ENCODE measurements at places on chromosomes 2 and 18.

- DNase-seq = no peak
Measured at GRCh38 chr2:16227811-16228462, 287.6 kb downstream of the MYCN start.

GRCh38 chr2:154402213-154402612, 296.3 kb upstream of the KCNJ3 start:
- DNase-seq = no peak

DNA sequence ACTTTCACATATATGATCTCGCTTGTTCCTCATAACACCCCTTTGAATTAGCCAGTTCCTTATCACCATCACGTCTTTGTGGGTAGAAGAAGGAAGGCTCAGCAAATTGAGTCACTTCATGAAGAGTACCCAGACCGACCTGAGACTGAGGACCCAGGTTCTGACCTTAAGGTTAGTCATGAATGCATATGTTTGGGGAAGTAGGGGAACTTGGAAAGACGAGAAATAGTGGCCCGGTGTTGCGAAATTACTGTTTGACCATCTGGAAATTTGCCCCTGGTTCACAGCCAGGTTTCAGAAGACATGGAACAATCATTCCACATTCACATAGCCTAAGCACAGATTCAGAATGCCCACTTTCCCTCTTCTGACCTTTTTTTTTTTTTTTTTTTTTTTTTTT, 59.8 kb downstream of the MEIS1 start:
- no peak for DNase-seq

DNA sequence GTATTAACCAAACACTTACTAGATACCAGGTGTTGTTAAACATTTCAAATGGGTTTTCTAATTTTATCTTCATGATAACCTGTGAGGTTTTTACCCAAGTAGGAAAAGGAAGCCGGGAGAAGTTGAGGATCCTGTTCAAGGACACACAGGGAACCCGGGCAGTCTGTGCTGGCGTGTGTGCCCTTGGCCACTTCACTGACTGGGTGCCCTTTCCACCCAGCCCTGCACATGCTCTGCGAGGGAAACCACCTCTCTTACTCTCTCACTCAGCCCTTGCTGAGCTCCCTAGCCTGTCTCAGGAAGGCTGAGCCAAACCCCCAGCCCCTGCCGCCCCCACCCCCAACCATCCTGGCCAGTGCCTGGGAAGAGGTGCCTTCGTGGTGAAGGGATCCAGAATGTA, 51.8 kb downstream of the TEX44 start:
- no peak for DNase-seq

GRCh38 chr2:11236335-11236734, 81.1 kb downstream of the SLC66A3 start:
- no peak for DNase-seq

DNA sequence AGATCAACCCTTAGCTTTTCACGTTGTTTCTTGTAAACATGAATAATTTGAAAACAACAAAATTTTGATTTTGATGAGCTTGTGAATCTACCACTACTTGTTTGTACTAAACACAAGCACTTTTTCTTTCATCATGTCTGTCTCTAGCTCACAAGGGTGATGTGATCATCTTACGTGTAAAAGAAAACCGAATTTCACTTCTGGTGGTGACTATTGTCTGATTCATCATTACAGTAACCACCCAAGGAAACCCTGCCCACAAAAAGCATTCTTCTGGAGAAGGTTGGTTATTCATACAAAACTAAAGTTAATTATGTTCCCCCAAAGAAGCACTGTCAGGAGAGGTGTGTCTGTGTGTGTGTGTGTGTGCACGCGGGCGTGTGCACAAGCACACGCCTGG, 285.4 kb downstream of the ZNF516 start:
- DNase-seq = no peak

- DNase-seq = no peak
Measured at GRCh38 chr18:74901362-74902146, 303.9 kb downstream of the ZNF407 start.

GRCh38 chr18:6120820-6121279, 225.5 kb upstream of the TMEM200C start:
- DNase-seq = no peak

DNA sequence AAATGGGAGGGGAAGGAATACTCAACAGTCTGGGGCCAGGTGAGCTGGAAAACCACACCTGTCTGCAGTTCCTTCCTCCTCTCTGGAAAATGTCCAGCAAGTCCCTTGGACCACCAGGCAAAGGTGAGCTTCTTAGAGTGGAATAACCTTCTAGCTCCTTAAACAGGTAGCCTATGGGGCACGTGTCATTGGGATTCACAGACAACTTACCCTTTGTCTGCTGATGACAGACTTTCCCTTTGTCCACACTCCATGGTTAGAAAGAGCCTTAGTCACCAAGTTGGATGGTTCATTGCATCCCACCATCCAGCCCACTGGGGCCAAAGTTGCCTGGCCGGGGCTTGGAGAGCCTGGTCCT, 98.0 kb upstream of the ITGA6 start:
- DNase-seq = no peak

GRCh38 chr18:70380915-70381896, 92.4 kb downstream of the SOCS6 start:
- DNase-seq = no peak

GRCh38 chr2:90221300-90221651, 1529.8 kb downstream of the RPIA start:
- no peak for DNase-seq

Measured in stimulated activated CD8-positive, alpha-beta memory T cell treated with anti-CD3 and anti-CD28 coated beads, Interleukin-7, amount 100 ng/mL, for 1 hour (primary cell).